H7 (cell line): ENCODE measurements at places on chromosomes 2 and 18.
A peak's percentile ranks its signal among the peaks of the same experiment; 100 is the strongest.

DNA sequence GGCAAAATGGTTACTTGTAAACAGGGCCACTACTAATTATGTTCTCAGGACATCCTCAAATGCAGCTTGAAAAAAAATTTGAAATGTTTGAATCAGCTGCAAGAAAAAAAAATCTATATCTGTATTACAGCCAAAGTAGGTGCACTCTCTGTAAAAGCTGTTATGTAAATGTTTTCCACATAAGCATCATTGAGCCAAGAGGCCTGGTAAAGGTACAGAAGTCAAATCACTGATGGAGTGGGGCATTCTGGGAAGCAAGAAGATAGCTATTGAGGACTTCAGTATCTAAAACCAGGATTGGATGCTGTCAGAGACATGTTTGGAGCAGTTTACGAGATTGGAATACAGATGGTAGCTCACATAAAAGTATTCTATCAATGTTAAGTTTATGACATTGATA, 80.3 kb downstream of the MAPRE2 start:
- no peak for DNase-seq

DNA sequence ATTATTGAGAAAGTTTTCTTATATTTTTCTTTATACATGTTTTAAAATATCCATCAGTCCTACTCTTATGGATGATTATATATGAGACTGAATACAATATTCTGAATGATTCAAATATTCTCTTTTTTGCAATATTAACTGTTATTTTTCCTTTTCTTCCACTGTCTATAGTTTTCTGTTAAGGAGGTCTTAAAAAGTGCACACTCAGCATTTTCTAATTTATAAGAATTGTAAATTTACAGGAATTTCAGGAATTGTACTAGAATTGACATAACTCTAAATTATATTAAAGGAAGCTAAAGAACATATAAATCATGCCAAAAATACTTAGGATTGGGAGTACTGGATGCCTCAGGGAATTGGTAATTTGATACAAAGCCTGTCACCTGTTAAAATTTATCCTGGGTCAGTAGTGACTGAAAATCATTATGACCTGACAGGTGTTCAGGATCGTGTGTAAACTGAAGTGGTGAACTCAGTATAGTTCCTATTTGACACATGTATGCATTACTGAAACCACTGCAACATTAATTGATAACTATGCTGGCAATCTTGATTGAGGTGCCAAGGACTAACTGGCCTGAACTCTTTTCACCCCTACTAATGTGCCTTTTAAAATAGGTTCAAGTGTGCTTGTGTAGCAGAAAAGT, 30.4 kb downstream of the MSTN start:
- DNase-seq, result no peak

DNA sequence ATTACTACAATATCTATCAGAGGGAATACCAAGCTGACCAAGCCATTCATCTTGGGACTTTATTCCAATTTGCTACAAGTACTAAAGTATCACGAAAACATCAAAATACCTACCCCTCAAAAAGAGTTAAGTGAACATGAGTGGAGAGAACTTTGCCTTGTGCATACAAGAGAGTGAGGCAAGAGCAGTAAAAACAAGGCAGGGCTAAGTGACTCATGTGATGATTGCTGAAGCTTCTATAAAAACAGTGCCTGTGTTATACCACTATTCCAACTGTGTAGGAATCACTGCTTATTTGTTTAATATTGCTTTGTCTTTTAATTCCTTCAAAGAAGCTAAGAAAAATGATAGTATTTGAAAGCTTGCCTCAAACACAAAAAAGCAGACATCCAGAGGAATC, 61.2 kb downstream of the FARSB start:
- no peak for DNase-seq

DNA sequence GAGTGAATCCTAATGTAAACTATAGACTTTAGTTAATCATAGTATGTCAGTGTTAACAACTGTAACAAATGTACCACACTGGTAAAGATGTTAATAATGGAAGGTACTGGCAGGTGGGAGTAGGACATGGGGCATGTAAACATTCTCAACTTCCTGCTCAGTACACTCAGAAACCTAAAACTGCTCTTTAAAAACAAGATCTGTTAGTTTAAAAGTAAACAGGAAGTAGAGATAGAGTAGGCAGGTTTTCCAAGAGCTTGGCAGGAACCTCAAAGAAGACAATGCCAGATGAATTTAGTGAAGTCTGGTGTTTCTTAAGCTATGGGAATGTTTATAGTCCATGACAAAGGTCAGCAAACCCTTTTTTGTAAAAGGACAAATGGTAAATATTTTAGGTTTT, 46.6 kb downstream of the CCDC138 start:
- no peak for DNase-seq

- DNase-seq, result no peak
Measured at GRCh38 chr2:183656121-183656520, 531.9 kb downstream of the NUP35 start.

GRCh38 chr2:218419630-218420216, 800 bp downstream of the VIL1 start:
- DNase-seq, result peak; percentile 37

- no peak for DNase-seq
Measured at GRCh38 chr2:197821550-197822289, 17.3 kb downstream of the PLCL1 start.

GRCh38 chr18:79385708-79386341, 9.9 kb upstream of the NFATC1 start:
- DNase-seq, result peak; percentile 46

GRCh38 chr2:179275253-179276012, 10.8 kb upstream of the SESTD1 start:
- no peak for DNase-seq

DNA sequence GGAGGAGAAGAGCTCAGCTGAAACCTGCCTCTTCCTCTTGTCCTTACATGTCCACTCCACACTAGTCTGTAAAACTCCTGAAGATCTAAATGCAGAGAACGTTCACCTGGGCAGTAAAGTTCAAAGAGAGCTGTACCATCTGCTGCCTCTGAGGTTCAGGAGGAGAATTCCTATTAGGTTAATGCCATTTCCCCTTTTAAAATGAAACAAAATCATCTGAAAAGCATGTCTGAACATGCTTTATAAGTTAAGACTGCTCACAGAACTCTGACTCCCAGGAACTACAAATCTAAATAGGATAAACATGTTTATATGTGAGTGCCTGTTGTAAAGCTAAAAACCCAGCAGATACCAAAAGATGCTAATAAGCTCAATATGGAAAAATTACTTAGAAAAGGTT, 164.4 kb downstream of the AFF3 start:
- no peak for DNase-seq

GRCh38 chr18:58322464-58322863, 278.4 kb downstream of the NEDD4L start:
- no peak for DNase-seq

- no peak for DNase-seq
Measured at GRCh38 chr2:229695961-229696360, 18.4 kb downstream of the DNER start.

DNA sequence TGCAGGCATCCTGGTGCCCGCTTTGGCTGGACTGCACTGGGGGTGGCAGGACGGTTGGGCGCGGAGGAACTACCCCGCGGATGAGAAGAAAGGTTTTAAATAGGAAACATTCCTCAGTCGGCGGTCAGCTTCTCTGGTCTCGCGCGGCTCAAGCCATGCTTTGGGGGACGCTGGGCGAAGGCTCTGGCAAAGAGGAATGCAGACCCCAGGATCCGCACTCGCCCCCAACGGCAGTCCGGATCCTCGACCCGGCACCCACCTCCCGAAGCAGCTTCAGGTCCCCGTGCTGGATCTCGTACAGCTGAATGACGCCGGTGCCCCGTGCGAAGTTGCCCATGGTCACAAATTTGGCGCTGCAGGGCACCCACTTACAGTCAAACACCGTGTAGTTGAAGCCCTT, 686 bp upstream of the PNO1 start:
- DNase-seq, result peak; percentile 65

- no peak for DNase-seq
Measured at GRCh38 chr18:32922951-32923430, 150.2 kb upstream of the KLHL14 start.

GRCh38 chr18:79389689-79390088, 6.0 kb upstream of the NFATC1 start:
- DNase-seq, result no peak

DNA sequence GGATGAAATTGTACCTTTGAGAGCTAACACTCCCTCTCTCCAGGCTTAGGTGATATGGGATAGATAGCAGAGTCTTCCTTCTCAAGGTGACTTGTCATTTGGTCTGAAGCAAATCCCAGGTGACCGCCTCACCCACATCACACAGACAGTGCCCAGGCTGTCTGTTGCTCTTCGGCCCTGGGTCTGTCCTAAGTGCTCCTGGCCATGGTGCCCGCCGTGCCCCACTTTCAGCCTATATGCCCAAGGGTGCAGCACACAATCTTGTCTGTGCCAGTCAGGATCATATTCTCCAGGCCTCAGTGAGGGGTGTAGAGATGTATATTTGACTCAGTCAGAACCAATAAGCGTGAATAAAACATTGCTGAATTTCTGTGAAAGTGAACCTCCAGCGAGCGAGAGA, 326.8 kb downstream of the DYSF start:
- peak; percentile 2 for DNase-seq

GRCh38 chr2:24336811-24337210, 23.5 kb downstream of the ITSN2 start:
- no peak for DNase-seq

DNA sequence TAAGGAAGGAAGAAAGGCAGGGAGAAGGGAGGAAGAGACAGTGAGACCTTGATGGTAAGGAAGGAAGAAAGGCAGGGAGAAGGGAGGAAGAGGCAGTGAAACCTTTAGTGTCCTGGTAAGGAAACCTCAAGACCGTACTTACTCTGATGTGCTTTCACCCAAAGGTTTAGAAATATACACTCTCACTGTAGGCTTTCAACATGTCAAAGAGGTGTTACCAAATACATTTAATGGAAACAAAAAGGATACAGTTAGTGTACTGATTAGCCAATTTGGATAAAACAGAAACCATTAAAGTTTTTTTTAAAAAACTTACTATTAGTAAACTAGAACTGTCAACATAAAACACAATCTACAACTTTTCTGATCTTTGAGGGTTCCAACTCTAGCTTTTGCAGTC, 7.1 kb downstream of the FBXO15 start:
- DNase-seq, result no peak

DNA sequence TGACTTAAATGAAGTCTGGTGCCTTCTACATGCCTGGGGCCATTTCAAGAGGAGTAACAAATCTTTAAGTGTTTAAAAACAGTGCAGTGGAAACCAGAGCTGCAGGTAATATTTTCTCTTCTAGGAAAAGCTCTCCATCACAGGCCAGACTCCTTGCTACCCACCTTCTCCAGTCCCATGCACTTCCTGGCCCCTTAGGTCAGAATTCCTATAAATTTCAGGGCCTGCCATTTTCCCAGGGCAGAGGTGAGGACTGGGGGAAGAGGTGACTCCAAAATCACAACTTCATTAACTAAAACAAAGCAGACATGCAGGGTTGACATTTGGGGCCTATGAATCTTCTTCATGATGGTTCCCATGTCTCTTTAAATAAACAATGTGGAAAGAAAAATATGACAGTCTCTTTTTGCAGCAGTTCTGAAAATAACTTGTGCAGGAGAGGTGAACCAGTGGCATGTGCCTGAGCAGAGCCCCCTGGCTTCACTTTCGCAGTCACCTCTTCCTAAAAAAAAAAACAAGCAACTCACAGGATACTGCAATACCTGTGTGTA, 63.7 kb upstream of the TANC1 start:
- DNase-seq, result no peak

GRCh38 chr2:30257266-30258214, 26.2 kb downstream of the LBH start:
- no peak for DNase-seq

- no peak for DNase-seq
Measured at GRCh38 chr2:198775737-198776136, 682.0 kb downstream of the SATB2 start.

GRCh38 chr2:121579309-121579708, 48.6 kb downstream of the RNU4ATAC start:
- DNase-seq, result no peak

DNA sequence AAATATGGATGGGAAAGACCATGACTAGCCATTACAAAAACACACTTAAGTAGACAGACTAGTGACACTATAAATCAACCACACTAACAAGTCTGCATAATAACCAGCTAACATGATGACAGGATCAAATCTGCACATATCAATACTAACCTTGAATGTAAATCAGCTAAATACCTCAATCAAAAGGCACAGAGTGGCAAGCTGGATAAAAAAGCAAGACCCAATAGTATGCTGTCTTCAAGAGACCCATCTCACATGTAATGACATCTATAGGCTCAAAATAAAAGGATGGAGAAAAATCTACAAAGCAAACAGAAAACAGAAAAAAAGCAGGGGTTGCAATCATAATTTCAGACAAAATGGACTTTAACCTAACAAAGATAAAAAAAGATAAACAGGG, 16.3 kb downstream of the PFN4 start:
- no peak for DNase-seq

- DNase-seq, result no peak
Measured at GRCh38 chr2:41928526-41928925, 119.3 kb upstream of the PKDCC start.

GRCh38 chr18:49517483-49517882, 30.4 kb upstream of the C18orf32 start:
- no peak for DNase-seq

DNA sequence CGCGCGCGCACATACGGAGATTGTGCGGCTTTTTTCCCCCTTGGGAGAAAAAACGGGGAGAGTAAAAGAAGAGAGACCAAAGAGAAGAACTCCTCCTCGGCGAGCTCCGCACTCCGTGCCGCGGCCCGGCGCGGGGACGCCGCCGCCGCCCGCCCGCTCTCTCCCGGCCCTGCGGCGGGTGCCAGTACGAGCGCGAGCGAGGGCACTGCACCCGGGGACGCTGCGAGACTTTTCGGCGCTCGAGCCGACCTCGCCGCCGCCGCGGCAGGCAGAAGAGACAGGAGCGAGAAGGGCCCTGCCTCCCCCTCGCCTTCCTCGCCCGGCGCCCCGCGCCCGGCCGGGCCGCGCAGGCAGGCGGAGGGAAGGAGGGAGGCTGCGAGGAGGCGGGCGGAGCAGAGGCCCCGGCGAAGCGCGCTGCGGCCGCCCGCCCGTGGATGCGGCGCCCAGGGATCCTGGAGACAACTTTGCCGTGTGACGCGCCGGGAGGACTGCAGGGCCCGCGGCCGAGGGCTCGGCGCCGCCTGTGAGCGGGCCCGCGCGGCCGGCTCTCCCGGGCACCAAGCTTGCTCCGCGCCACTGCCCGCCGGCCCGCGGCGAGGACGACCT, 857 bp upstream of the INHBB start:
- DNase-seq, result peak; percentile 86

DNA sequence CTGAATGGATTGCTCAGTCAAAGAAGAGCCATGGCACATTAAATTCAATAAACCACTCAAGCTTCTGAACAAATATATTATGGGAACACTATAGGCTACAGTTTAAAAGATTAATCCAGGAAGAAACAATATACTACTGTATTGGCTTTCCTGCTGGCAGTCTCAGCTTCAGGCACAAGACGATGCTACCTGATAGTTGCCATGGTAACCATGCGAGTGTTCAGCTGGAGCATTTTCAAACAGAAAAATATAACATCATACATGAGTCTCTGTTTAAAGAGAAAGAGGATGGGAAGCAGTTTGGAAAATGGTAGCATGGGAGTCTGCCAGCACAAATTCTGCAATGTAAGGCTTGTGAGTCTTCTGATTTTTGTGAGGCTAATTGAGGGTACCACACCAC, 65.9 kb upstream of the CPO start:
- no peak for DNase-seq
